ENCODE measurements at places on chromosomes 7 and 10. TPM values are rescaled to one million over a fixed set of nuclear protein-coding genes. Genes with fewer than 3 reads are reported as not detected.

PRLHR gene
- not detected for total RNA-seq

GRCh38 chr7:130242198-130243014 is 24.3 kb upstream of the CPA2 start:
- H3K36me3 ChIP-seq = no peaks in the 10 kb centered on the region
- no peaks in the 10 kb centered on the region for H3K4me1 ChIP-seq

GRCh38 chr7:50615519-50616080 is 50.4 kb upstream of the DDC start:
- DNase-seq = no peak
- H3K36me3 ChIP-seq = no peaks in the 10 kb centered on the region
- H3K27me3 ChIP-seq = peaks cover 5% of the 10 kb centered on the region
- no peaks in the 10 kb centered on the region for H3K4me1 ChIP-seq

DNA sequence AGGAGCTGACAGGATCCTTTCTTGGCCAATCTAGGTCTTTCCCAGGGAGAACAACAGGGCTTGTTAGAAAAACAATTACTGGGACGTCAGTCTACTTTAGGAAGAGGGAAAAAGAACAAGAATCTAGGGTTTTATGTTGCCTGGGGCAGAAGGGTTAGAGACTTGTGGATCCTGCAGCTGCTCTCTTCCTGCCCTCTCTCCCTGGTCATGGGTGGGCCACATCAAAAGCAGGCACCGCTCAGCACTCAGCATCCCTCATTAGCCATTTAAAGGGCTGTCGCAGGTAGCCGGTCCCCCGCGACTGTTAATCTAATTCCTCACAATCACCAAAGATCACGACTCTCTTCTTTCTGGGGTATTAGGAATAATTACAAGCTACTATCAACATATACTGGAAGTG is 631.9 kb downstream of the CALN1 start:
- DNase-seq = no peak
- no peaks in the 10 kb centered on the region for H3K36me3 ChIP-seq
- H3K27me3 ChIP-seq = no peaks in the 10 kb centered on the region
- no peaks in the 10 kb centered on the region for H3K4me1 ChIP-seq
- H3K4me3 ChIP-seq = no peak overlapping the region
- H3K27ac ChIP-seq = no peak overlapping the region

GRCh38 chr10:33015761-33016547 is 57.9 kb upstream of the ITGB1 start:
- H3K4me1 ChIP-seq = no peaks in the 10 kb centered on the region
- H3K27me3 ChIP-seq = no peaks in the 10 kb centered on the region
- no peaks in the 10 kb centered on the region for H3K36me3 ChIP-seq
- no peak overlapping the region for H3K27ac ChIP-seq

GRCh38 chr10:26478061-26478460 is 39.9 kb downstream of the APBB1IP start:
- H3K36me3 ChIP-seq = no peaks in the 10 kb centered on the region
- DNase-seq = no peak
- peak overlapping the region; percentile 8 for H3K27ac ChIP-seq
- H3K27me3 ChIP-seq = no peaks in the 10 kb centered on the region

DOCK1 gene
- 0.18 TPM for total RNA-seq

DNA sequence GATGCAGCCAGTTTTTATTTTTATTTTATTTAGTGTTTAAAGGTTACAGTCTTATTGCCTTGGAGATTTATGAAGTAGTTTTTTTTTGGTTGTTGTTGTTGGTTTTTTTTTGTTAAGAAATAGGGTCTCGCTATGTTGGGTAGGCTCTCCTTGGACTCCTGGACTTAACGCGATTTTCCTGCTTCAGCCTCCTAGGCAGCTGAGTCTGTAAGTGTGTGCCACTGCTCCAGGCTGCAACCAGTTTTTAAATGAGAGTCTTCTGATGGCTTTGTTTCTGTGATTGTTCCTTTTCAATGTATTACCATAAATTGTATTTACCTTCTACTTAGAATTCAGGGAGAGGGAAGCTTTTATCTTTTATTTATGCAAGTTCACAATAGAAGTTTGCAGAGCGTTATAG is 62.8 kb downstream of the BICC1 start:
- no peaks in the 10 kb centered on the region for H3K4me1 ChIP-seq
- H3K27ac ChIP-seq = no peak overlapping the region
- H3K27me3 ChIP-seq = no peaks in the 10 kb centered on the region
- no peak for DNase-seq
- no peaks in the 10 kb centered on the region for H3K36me3 ChIP-seq

DNA sequence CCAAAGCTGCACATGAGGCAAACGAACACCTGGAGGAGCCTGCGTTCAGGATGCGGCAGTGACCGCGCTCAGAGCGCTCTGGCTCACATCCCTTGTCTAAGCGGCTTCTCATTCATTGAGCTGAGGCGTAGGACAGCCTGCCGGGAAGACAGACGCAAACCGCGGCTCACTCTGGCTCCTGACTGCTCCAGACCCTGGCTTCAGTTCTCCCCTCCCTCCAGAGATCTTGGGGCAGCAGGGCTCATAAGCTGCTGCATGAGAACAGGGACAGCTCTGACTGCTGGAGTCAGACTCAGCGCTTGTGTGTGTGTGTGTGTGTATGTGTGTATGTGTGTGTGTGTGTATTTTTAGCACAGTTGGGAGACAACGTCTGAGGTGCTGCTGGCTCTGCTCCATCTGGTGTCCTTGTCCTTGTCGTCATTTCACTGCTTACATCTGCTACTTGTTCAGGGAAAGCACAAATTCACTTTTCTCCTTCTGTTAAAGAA is 15.8 kb upstream of the LYZL2 start:
- no peak for DNase-seq
- no peaks in the 10 kb centered on the region for H3K36me3 ChIP-seq
- H3K27ac ChIP-seq = no peak overlapping the region

PNLIPRP1 gene
- 0.74 TPM for total RNA-seq

GRCh38 chr10:121133901-121134300 is 282.7 kb downstream of the WDR11 start:
- no peaks in the 10 kb centered on the region for H3K27me3 ChIP-seq
- H3K36me3 ChIP-seq = no peaks in the 10 kb centered on the region
- no peak for DNase-seq
- no peaks in the 10 kb centered on the region for H3K4me1 ChIP-seq
- no peak overlapping the region for H3K27ac ChIP-seq

TMEM140 gene
- total RNA-seq = 5.2 TPM

GRCh38 chr7:115004121-115004520 is 82.2 kb downstream of the MDFIC start:
- H3K27ac ChIP-seq = no peak overlapping the region
- H3K4me3 ChIP-seq = no peak overlapping the region
- H3K4me1 ChIP-seq = peaks cover 11% of the 10 kb centered on the region
- no peak for DNase-seq
- peaks cover 4% of the 10 kb centered on the region for H3K36me3 ChIP-seq
- no peaks in the 10 kb centered on the region for H3K27me3 ChIP-seq

Measured in GM12878 (cell line).